ENCODE measurements at places on chromosomes 2 and 18.

DNA sequence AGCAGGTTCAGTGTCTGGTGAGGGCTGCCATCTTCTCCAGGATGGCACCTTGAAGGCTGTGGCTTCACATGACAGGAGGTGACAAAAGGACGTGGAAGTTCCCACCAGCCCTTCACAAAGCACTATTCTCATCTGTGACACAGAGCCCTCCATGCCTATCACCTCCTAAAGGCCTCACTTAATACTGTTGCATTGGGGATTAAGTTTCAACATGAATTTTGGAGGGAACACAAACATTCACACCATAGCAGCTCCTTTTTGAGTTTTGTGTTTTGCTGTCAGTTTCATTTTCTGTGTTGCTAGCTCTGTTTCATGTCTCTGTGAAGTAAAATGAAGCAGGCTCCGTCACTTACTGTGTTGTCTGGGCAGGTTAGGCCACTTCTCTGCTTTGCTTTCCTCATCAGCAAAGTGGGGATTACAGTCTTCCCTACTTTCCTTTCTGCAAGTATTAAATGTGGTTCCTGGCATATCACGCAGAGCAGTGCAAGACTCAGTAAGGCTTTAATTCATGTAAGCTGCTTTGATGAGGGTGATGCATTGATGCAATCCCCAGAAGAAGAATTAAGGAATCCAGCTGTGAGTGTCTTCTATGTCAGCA is 31.6 kb downstream of the LIMS1 start:
- DNase-seq: no peak

DNA sequence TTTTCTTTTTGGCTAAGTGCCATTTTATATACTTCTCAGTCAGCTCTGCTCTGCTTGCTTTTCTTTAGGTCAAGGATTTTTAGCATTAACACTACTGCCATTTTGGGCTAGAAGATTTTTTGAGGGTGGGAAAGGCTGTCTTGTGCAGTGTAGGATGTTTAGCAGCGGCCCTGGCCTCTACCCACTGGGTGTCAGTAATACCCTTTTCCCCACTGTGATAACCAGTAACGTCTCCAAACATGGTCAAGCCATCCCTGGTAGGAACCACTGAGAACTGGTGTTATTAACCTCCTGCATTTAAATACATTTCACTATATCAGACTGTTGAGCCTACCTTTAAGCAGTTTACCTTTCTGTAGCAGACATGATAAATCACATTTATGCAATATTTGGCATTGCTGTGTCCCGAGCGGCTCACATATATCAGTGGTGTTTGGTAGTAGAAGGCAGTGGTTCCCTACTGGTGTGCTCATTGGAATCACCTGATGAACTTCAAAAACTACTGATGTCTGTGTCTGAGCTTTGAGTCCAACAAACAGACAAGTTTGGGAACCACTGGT is 70.5 kb downstream of the CEP192 start:
- DNase-seq: no peak

DNA sequence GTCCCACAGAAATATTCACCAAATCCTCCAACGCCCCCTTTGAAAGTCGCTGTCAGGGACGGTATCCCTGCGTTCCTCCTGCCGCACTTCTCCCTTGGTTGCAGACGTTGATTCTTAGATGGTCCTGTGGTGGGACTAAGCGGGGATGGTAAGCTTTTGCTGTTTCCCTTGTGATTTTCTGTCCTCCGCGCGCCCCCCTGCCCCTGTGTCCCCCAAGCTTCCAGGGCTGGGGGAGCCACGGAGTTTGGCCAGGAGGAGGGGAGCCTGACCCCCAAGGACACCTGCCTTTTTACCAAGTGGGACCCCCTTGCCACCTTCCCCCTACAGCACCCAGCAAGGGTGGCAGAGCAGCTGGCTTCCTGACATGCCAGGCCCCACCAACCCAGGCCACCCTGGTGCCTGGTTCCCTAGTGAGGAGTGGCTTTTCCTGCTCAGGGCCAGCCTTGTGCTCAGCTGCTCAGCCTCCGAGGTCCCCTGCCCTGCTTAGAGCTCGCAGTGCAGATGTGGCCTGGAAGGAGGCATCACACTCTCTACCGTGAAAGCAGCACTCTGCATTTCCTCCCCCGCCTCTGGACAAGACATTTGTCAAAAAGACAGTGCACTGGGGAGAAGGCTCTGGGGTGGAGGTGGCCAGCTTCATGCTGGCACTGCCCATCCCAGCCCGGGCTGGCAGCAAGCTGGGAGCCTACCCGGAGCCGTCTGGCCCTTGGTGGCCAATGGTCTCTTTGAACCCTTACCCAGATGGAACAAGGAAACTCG is 49.4 kb downstream of the TWIST2 start:
- no peak for DNase-seq

GRCh38 chr2:159073256-159073655 is 104.8 kb downstream of the TANC1 start:
- DNase-seq: no peak

GRCh38 chr2:18172607-18173006 is 294.1 kb downstream of the KCNS3 start:
- no peak for DNase-seq

- no peak for DNase-seq
These were observed 36.1 kb downstream of the TRPM8 start for GRCh38 chr2:233953087-233953801.

GRCh38 chr2:114049826-114050225 is 159.9 kb downstream of the ACTR3 start:
- DNase-seq: no peak

- DNase-seq: no peak
These were observed 328.9 kb downstream of the ZEB2 start for GRCh38 chr2:144190908-144191605.

DNA sequence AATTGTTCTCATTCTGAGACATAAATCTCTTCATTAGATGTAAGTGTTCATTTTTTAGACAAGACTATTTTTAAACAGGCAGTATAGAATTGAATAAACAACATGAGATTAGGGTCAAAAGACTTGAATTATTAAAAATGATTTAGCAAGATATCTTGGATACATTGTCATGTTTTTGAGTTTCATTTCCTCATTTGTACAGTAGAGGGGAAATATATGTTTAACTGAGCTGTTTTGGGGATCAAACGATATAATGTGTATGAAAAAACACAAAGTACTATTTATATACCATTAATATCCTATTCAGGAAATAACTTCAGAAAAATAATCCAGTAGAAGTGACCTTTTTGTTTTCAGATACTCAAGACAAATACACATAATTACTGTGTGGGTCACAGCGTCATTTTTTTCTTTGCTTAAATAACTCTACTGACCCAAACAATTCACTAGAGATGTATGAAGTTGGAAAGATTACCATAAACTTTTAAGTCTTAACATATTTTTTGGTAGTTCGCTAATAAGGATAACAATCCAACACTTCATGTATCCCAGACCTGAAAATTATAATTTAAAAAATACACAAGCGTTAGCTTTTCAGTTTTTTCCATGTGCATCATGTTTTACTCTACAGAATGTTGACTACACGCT is 896 bp upstream of the ASXL3 start:
- DNase-seq: no peak

- no peak for DNase-seq
These were observed 392.2 kb upstream of the CHST9 start for GRCh38 chr18:27577265-27577664.

- no peak for DNase-seq
These were observed 224.7 kb downstream of the MTX2 start for GRCh38 chr2:176493909-176494308.

- no peak for DNase-seq
These were observed 202.4 kb downstream of the FBXO15 start for GRCh38 chr18:73945130-73945792.

DNA sequence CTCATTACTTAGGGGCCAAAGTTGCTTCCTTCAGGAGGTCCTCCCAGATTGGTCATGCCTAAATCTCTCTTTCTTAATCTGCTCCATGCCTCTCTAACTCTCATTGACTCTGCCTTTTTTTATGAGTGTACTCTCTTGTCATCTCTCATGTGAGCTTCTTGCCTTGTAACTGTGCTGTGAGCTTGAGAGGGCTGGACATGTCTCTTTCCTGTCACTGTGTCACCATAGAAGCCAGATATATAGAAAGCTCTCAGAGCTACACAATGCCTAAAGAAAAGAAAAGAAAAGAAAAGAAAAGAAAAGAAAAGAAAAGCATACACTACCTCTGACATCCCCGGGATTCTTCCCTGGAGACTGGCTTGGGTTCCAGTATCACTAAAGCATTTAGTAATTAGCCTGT is 161.5 kb upstream of the SKOR2 start:
- DNase-seq: no peak

- no peak for DNase-seq
These were observed at the start of gene ST6GAL2 for GRCh38 chr2:106885971-106886915. TSS of gene ST6GAL2 (minus strand) at chr2:106886167. CDS start at chr2:106843977, 42,190 bp downstream.

- no peak for DNase-seq
These were observed 48.7 kb upstream of the FZD7 start for GRCh38 chr2:201984800-201985525.

- no peak for DNase-seq
These were observed 16.1 kb upstream of the PUM2 start for GRCh38 chr2:20366672-20367116.

- DNase-seq: no peak
These were observed 39.9 kb downstream of the SP110 start for GRCh38 chr2:230179907-230180306.

DNA sequence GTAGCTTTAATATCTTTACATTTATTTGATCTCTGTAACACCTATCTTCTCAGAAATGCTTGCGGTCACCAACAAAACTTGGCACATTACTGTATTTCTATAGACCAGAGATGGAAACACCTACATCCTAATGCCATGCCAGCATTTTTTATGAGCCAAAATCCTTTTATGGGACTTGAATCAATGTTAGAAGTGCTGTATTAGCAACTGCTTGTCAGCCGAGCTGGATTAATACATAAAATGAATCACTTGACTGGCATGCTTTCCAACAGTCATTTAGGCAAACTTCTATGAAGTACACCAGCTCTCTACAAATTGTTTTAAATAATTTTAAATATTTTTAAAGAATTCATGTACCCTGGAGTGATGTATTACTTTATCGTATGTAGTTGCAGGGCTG is 272.9 kb upstream of the NRP2 start:
- DNase-seq: no peak

DNA sequence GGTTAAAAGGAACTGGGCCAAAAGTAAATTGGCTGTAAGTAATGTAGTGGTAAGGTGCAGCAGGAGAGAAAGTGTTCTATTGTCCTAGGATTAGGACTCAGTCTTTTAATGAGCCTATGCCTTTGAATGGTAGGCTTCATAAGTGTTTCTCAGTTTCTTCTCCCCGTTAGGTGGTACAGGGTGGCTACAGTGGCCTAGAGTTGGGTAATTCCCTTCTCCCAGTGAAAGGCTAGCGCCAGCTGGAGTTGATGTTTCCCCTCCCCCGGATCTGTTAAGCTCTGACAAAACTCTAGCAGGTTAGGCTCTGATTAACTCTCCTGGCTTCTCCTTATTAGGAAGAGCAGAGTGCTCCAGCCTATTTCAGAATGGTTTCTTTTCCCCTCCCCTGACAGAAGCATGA is 127.7 kb downstream of the DNAH6 start:
- no peak for DNase-seq

- no peak for DNase-seq
These were observed 109.2 kb downstream of the DYSF start for GRCh38 chr2:71562518-71562917.

DNA sequence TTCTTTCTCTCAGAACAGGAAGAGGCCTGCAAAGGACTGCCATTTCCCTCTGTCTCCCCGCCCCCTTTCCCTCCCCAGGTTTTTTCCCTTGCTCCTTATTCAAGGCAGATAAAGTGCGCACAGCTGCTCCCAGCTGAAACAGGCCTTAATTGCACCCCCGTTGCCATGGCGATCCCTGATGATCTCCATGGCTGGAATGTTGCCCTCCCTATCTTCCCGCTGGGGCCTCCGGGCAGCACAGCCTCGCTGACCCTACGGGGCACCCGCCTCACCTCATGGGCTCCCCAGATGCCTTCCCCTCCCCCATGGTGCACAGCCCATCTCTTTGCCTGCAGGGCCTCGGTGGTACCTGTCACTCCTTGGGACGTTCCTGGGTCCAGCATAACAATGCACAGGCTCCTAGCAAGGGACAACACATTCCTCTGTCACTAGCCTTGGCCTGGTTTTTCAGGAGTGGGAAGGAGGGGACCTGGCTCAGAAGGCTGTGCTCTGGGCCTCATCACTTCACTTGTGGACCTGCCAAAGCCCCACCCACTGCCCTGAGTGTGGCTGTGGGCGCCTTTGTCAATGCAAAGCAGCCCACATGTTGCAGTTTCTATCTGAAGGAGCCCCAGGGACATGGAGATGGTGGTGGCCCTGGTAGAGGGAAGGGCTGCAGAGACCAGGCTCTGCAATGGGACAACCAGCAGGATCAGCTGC is 115.0 kb downstream of the CELF4 start:
- DNase-seq: no peak

DNA sequence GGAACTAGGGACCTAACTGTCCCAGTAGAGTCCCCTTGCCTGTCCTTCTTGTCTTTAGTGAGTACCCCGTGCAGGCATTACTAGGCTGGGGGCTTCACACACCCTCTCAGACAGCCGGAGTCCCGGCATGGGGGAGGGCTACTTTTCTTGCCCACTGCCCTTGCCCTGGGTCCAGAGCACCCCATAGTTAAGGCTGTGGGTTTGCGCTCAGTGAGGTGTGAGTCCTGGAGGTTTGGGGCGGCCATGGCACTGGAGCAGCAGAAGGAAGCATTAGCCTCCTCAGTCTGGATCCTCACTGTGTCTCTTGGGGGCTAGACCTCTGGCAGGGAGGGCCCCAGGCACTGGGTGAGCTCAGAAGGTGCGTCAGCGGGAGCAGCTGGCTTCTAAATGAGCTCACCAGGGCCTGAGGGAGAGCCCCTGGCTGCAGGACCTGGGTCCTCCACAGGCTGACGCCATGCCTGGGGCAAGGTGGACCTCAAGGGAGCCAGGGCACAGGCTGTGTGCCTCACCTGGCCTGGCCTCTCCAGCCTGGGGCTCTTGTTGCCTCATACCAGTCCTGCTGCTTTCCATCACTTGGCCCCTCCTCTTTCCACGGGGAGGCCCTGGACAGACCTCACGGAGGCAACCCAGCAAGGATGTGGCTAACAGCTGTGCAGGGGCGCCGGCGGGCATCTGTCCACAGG is 27.4 kb downstream of the HS6ST1 start:
- DNase-seq: no peak

GRCh38 chr2:239495791-239496233 is 95.0 kb upstream of the HDAC4 start:
- no peak for DNase-seq

DNA sequence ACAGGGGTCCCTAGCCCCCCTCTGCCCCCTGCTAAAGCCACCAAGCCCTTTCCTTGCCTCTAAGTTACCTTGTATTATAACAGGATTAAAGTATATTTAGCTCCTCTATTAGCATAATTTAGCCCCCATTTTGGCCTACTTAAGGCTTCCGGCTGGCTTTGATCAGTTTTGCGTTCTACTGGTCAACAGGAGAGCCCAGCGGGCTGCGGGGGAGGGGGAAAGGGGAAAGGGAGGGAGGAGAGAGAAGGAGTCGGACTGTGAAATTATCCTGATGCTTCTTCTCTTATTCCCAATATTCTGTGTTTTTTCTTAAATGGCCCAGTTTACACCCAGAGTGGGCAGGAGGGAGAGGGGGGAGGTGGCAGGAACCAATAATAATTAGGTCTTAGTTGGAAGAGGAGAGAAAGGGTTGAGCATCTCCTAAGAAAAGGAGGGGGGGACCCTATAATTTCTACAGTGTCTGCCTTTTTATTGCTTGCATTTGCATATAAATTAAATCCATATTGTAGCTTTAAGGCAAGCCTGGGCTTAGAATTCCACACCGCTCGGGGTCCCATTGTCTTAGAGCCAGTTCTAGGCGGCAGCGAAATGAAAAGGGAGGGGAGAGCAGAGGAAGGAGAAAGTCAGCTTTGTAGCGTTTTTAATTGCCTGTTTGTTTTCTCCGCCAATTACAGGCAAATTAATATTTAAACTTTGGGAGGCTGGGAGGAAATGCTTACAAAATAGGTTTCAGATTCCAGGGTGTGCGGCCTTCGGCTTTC is 39.6 kb downstream of the EN1 start:
- DNase-seq: no peak

- no peak for DNase-seq
These were observed 428.9 kb downstream of the MBD2 start for GRCh38 chr18:53795610-53796009.

All from effector memory CD4-positive, alpha-beta T cell (primary cell).